AG09309 (cell line): ENCODE measurements at places on chromosomes 2 and 18.

DNA sequence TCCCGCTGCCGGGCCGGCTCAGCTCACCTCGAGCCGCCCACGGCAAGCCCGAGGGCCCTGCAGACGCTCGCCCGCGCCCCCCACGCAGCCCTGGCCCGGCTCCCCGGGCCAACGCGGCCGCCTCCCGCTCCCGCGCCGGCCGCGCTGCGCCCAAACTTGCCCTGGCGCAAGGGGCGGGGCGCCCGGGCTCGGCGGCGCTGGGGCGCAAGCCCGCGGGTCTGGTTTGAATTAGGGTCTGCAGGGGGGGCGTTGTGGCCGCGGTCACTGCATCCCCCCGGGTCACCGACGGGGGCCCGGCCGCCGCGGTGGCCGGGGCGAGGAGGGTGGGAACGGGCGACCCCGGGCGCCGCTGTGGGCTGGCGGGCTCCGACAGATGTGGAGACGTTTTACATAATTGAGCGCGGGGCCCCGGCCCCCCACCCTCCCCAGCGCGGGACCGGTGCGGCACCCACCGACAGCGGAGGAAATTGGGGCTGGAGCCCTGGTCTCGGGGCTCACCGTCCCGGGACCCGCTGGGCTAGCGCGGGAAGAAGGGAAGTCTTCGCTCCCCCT is 690 bp downstream of the SDC1 start:
- no peak for DNase-seq

DNA sequence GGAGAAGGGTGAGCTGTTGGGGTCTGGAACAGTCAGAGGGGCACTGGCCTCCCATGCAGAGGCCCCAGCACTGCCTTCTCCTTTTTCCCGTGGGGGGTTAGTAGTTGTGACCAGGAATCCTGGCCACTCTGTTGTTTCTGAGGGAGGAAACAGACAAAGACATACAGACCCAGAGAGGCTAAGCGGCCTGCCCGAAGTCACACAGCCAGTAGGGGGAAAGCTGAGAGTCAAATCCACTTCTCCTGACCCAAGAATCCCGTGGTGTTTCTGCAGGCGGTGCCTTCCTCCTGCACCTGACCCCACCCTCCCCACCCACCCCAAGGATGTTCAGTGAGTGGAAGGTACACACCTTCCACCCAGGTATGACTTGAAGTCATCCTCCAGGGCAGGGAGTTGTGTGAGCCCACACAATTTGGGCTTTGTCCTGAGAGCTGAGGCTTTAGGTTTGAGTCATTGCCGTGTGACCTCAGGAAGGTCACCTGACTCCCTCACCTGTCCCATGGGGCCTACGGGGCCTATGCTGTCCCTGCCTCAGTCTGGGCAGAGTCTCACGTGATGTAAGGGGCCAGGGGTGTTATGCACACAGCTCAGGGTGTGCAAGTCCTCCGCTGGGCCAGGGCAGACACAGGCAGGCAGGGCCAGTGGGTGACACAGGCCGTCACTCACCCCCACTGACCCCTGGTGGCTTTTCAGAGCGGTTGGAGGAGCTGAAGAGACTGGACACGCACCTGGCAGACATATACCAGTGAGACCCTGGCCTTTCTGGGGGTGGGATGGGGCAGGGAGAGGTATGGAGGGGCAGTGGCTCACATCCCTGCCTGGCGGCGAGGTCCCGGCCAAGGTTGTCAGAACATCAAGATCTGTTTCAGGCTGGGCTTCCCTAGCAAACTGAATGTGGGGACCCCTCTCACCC is 5.0 kb downstream of the NT5DC4 start:
- no peak for DNase-seq

DNA sequence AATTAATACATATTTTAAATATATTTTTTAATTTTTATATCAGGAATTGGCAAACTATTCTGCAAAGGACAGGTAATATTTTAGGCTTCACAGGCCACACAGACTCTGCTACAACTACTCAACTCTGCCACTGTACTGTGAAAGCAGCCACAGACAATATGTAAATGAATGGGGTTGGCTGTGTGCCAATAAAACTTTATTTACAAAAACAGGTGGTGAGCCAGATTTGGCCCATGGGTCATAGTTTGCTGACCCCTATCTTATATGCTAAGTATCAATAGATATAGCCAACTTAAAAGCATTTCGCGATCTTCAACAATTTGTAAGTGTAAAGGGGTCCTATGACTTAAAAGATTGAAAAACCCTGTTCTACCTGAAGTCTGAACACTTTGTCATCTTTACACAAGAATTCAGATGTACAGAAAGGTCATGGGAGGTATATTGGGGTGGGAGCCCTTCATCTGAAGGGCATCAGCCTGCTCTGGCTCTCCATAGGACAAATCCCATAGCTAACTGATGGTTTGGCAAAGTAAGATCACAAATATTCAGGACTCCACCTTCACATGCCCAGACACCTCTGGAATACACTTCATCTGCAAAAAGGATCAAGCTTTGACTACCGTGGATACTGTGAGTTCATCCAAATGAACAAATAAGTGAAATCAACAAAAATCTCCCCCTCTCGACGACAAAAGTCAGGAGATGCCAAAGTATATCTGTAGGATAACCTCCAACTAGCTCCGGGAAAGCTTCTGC is 65.9 kb downstream of the C1D start:
- no peak for DNase-seq

DNA sequence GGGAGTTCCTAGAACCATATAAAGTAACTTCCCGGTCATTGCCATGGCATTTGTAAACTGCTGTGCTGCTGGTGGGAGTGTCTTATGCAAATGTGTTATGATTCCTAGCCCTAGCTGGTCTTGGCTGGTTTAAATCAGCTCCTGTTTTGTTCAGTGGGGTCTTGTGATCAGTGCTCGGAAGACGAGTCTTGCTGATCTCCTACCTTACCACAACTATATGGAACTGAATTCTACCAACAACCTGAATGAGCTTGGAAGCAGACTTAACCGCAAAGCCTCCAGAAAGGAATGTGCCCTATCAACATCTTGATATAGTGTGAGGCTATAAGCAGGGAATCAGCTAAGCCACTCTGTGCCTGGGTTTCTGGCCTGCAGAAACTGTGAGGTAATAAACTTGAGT is 33.5 kb downstream of the POLE4 start:
- no peak for DNase-seq

DNA sequence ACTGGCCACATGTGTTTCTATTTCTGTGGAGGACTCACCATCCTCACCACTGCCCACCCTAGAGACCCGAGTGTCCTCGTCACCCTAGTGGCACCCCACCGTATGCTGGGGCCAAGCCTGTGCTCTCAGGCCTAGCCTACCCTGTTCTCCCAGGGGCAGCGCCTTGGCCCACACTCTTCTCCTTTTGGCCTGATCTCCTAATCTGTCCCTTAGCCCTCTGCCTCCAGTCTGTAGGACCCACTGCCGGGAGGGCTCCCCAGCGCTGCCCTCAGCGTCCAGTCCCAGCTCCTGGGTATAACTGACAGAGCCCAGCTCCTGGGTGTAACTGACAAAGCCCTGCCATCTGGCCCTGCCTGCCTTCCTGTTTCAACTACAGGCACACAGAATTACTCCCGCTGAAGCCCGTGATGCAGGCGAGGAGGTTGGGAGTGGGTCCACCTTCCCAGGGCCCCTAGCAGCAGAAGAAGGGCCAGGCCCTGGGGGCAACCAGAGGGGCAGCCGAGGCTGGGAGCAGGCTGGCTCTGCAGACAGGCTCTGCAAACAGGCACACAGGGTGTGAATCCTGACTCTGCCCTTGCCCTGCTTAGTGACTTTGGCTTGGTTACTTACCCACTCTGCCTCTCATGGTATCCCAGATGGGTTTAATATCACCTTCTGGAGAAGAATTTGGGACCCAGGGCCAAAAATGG is 25.6 kb upstream of the PTMA start:
- no peak for DNase-seq
